ENCODE measurements at places on chromosomes 3 and 15.

- DNase-seq: no peak
Observed at GRCh38 chr3:115624029-115624741, 875 bp downstream of the GAP43 start.

- DNase-seq: no peak
Observed at GRCh38 chr3:126578702-126579101, 20.0 kb upstream of the C3orf22 start.

DNA sequence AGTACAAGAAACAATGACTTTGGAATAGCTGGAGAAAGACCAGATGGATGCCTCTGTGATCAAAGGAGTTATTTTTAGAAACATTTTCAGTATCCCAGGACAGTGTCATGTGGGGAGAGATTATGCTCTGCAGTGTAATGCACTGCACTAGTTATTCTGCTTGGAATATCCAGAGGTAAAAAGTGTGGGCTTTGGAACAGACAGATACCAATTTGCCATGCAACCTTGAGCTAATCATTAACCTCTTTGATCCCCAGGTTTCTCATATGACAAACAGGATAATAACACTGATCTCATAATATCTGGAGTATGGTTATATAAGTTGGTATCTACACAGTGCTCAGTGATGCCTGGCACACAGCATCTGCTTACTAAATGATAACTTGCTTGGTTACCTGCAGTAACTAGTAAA lies 12.2 kb upstream of the SLC7A14 start:
- no peak for DNase-seq

- no peak for DNase-seq
Observed at GRCh38 chr3:36297195-36297594, 83.1 kb upstream of the STAC start.

DNA sequence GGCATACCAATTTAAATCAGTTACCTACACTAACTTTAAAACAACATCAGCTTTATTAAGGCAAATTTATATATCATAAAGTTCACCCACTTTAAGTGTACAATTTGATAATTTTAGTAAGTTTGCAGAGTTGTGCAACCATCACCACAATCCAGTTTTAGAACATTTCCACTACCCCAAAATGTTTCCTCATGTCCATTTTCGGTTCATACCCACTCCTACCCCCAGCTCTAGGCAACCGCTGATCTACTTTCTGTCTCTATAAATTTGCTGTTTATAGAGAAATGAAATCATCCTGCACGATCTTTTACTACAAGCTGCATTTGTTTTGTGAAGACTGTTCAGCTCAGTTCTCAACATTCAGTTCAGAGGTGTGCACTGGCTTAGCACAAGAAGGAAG lies 31.5 kb upstream of the FAM81A start:
- DNase-seq: no peak

- DNase-seq: no peak
Observed at GRCh38 chr3:178036451-178037144, 499.6 kb upstream of the KCNMB2 start.

GRCh38 chr3:106710596-106710995 lies 666.6 kb upstream of the CCDC54 start:
- no peak for DNase-seq

GRCh38 chr15:45320581-45321205 lies 57.7 kb downstream of the GATM start:
- DNase-seq: no peak

DNA sequence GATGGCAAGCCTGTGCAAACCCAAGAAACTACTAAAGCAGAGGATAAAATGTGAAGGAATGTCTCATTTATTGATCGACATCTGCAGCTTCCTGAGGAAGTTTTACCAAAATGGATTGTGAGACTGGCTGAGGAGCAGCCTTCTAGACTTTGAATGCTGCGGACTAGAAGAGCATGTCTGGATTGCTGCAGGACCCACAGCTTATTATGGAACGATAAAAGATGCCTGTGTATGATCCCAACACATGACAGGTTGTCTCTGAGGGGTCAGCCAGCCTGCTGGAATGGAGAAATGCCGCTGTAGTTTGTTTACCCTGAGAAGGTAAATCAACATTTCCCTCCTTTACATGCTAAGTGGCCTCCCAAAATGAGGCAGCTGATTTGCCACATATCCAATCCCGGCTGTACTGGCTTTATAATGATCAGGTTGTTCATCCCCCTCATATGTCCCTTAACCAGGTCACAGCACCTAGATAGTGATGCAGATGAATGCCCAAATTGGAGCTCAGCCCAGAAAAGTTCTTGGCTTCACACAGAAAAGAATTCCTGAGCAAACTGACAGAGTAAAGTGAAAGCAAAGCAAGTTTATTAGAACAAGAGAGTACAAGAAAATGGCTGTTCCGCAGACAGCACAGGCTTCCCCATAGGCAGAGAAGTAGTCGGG lies 63.9 kb downstream of the IL12A start:
- no peak for DNase-seq

DNA sequence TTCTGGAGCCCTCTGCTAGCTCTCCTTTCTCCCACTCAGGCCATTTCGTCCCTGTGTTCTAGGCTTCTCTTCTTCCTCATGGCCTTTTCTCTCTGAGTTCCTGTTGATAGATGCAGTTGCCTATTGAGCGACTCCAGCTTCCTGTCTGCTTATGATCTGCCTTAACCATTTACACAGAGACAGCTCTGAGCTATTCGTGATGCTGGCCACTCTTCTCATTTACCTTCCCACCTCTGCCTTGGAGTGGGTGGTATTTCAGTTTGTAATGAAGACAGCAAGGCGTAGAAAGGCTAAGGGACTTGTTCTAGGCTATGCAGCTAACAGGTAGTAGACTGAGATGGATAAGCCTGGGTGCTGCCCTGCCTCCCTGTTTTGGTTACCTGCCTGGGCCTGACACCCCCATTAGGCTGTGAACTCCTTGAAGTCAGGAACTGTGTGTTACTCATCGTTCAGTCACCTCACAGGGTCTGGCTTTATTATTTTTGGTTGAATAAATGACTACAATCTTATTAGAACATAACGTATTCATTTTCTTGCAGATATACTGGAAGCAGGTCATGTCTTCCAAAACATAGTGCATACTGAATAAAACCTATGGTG lies 12.6 kb upstream of the ZBTB47 start:
- DNase-seq: no peak

- DNase-seq: peak; percentile 85
Observed at GRCh38 chr15:74203914-74204431, 1.4 kb upstream of the STRA6 start.

DNA sequence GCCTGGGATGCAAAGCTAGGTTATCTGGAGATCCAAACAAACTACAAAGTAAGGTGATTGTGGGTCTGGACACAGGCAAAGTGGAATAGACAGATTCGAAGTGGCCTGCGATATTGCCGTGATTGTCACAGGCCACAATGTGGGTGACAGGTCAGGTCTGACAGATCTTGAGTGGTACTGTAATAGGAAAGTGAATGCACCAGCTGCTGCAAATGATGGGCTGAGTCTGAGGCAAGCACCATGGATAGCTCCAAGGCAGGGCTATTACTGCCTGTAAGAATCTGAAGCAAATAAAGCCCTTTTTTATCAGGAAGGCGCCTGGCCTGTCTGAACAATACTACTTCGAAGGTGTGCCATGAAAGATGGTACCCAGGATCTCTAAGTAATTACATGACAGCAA lies 10.0 kb downstream of the ARMC8 start:
- DNase-seq: no peak

DNA sequence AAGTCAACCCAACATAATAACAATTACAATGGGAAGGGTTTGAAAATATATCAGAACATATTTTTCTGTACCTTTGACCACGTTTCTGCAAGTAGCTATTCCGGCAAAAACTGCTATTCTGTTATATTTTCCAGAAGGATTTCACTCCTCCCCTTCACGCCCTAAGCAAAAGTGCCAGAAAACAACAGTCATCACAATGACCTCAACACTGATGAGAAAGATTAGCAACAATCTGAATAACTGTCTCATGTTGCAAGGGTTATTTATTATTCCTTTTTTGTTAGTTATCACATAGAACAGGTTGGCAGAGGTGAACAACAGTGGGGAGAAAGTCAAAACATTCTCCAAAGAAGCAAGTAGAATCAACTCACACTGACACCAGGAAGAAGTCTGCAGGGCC lies 269.4 kb upstream of the ARRDC4 start:
- DNase-seq: no peak

- no peak for DNase-seq
Observed at GRCh38 chr15:40511472-40512133, 40.8 kb downstream of the CHST14 start.

DNA sequence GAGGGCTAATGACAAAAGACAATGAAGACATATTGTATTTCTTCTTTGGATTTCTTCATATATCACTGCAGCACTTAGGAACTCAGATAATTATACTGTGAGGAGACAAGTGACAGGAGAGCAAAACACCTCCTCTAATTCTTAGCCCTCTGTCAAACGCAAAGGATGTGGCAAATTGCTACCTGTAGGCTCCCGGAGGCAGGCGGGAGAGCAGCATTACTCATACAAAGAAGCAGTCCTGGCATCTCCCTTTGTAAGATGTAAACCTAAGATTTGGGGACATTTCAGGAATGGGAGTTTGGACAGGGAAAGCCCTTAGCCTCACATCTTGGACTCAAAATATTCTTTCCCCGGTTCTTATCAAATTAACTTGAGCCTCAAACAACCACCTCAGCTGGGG lies 460.8 kb downstream of the SOX2 start:
- DNase-seq: no peak

DNA sequence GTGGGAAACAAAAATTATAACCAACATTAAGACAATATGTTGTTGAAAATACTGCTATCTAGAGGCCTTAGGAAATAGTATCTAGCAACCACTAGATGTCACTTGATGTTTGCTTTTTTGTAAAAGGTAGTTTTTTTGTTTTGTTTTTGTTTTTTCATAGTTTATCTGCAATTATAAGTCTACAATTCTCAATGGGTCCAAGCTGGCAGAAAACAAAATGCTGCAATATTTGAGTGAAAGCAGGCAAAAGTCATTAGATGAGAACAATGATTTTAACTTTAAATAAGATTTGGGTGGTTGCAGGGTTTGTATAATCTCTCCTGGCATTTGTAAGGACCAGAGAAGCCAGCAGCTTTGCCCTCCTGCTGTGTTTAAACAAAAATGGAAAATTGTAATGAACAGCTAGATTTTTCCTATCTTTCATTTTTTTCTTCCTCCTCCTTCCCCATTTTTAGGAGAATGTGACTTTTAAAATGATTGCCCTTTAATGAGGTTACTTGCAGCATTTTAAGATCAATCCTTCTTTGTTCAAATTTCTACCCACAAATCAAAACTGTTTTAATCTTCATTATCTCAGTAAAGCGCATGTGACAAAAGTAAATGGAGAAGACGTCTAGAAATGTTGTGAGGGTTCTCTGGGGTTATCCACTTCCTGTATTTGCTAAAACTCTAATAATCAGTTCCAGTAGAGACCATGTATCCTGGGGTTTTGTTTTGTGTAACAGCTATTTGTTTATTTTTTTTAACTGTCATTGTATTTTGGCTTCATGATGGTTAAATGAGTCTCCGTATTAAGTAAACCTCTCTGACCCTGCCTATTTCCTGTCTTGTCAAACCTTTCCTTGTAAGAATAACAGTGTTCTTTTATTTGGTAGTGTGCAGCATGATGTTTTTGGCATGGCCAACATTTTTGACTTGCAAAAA lies 27.3 kb downstream of the DUT start:
- DNase-seq: no peak

DNA sequence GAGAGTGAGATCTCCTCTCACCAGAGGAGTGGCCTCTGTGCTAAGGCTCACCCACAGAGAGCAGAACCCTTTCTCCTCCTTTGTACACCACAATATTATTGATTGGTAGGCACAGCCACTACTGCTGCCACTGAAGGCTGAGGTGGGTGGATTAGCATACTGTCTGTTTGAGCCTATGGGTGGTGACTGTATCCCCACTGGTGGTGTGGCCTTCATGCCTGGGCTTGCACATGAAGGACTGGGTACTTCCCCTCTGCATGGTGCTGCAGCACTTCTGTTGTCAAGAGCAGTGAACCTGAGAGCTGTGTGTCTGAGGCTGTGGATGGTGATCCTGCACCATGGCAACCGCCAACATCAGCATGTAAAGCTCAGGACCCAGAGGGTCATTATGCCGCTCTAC lies 35.7 kb upstream of the NECTIN3 start:
- no peak for DNase-seq

DNA sequence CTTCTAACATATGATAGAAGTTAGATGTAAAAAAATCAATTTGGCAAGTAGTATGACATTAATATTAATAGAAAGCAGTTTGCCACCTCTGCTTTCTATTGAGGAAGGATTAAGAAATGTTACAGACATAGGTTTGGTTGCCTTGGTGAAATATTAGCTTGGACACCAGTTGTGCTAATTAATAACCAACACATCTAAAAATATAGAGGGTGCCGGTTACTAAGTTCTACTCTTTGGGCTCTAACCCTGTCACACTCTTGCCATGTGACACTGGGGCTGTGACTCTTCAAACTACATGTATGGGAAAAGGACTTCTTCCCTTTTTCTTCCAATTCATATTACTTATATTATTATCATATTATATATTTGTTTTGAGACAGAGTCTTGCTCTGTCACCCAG lies 64.4 kb downstream of the TRIM71 start:
- DNase-seq: no peak

DNA sequence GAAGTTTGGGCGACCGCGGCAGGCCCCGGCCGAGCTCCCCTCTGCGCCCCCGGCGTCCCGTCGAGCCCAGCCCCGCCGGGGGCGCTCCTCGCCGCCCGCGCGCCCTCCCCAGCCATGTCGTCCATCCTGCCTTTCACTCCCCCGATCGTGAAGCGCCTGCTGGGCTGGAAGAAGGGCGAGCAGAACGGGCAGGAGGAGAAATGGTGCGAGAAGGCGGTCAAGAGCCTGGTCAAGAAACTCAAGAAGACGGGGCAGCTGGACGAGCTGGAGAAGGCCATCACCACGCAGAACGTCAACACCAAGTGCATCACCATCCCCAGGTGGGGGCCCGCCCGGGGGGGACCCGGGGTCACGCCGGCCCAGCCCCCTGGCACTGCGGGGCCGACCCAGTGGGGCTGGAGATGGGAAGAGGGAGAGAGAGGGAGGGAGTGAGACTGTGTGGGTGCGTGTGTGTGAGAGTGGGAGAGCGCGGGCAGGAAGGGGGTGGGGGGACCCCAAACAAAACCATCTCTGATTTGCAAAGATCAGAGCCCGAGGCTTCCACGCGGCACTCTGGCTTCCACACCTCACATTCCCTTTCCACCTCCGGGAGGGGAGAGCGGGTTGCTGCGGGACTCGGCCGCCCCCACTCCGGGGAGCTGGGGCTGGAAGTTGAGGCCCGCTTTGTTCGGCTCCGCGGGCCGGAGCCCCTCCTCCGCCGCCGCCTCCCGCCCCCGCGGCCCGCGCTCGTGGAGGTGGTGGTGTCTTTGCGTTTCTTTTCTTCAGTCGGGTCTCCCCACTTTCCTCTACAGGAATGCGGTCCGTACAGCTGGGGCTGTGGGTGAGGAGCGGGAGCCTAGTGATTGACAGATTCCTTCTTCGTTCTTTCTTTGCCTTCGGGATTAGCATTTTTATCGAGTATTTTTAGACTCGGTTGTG lies 898 bp downstream of the SMAD3 start:
- no peak for DNase-seq

- DNase-seq: no peak
Observed at GRCh38 chr15:60442763-60443162, 36.2 kb downstream of the ICE2 start.

- DNase-seq: no peak
Observed at GRCh38 chr15:98080791-98081190, 120.3 kb downstream of the ARRDC4 start.

- no peak for DNase-seq
Observed at GRCh38 chr3:174242311-174243041, 616.7 kb upstream of the NAALADL2 start.

- DNase-seq: no peak
Observed at GRCh38 chr3:79364784-79365183, 403.0 kb downstream of the ROBO1 start.

Measured in coronary artery (tissue), 2 donors.